ENCODE measurements at places on chromosomes 2 and 18.

DNA sequence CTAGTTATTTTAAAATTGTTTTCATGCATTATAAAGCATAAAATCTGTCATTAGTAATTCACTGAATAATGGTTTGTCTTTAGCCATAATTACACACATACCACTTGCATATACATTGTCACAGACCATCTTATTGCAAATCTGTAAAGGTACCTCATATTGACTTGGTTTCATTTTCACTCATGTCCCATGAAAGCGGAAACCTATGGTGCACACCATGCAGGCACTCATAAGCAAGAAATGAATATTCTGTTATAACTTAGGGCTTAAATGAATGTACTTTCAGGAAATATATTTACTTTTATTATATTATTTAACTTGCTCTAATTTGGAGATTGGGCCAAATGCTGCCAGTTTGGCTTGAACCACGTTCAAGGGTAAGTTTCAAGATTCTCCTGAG lies 29.2 kb upstream of the STK17B start:
- DNase-seq: no peak

DNA sequence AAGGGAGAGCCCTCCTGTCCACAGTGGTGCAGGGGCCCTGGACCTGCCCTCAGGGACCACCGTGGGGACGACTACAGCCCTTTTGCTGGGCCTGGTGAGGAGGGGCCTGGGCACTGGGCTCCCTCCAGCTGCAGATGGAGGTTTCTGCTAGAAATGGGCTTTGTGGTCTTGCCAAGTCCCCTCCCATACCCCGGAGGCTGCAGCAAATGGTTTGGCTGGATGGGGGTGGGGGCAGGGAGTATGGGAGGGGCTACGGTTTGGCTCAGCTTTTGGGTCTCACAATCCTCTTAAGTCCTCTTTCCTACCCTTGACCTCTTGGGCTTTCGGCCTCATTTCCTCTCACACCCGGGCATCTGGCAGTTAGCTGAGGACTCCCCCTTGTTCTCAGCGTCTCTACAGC lies 21.7 kb downstream of the TET3 start:
- DNase-seq: no peak

GRCh38 chr2:98579926-98580325 lies 28.4 kb downstream of the COA5 start:
- no peak for DNase-seq

DNA sequence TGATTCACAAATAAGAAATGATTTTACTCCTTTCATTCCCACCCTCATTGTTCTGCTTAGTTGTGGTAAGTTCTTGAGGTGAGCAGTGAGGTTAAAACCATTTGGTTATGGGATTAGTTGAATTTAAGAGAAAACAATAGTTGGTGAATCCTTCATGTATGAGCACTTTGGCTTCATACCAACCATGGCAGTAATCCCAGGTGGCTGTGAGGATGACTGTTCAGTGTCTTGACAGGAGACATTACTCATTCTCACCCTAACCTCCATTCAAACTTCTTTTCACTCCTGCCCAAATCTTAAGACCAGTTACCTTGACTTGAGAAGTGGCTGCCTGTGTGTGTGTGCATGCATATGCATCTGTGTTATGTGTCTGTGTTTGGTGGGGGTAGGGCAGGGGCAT lies 143.1 kb downstream of the SETBP1 start:
- DNase-seq: no peak

- DNase-seq: no peak
Observed at GRCh38 chr2:47512581-47513083, 109.7 kb downstream of the MSH2 start.

DNA sequence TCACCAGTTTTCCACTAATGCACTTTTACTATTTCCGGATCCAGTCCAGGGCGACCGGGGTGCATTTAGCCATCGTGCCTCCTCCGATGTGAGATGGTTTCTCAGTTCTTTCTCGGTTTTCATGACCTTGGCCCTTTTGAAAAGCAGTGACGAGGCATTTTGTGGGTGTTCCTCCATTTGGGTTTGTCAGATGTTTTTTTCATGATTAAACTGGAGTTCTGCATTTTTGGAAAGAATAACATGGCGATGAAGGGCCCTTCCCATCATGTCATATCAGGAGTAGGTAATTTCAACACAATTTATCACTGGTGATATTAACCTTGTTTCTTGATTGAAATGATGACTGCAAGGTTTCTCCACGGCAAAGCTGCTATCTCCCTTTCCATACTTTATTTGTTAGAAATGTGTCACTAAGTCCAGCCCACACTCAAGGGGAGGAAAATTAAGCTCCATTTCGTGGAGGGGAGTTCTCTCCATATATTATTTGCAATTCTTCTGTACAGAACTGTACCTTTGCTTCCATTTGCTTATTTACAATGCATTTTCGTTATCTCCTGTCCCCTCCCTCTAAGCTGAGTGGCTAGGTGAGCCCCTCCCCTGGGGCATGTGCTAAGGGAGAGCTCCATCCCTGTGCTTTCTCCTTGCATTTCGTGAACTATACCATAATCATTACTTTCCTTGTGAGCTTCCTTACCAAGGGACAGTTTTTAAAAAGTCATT lies 8.9 kb upstream of the KLF11 start:
- DNase-seq: no peak

DNA sequence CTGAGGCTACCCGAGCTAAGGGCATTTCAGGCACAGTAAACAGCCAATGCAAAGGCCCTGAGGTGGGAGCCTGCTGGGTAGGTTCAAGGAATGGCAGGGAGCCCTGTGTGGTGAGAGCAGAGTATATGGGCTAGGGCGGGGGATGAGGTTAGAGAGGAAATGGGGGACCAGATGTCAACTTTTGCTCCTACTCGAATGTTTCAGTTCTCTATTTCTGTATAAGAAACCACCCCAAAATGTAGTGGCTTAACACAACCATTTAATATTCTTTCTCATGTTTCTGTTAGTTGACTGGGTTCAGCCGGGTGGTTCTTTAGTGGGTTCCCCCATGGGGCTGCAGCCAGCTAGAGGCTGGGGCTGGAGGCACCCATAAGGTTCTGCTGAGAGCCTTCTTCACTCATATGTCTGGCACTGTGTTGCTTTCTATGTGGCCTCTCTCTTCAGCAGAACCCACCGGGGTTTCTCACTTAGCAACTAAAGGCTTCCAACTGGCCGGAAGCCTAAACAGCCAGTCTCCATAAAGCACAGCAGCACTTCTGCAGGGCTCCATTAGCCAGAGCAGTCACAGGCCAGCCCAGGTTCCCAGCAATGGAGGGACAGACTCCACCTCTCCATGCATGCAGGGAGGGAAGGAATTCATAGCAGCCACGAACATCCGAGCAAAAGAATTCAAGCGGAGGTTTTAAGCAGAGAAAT lies 5.6 kb upstream of the ATOH8 start:
- no peak for DNase-seq

DNA sequence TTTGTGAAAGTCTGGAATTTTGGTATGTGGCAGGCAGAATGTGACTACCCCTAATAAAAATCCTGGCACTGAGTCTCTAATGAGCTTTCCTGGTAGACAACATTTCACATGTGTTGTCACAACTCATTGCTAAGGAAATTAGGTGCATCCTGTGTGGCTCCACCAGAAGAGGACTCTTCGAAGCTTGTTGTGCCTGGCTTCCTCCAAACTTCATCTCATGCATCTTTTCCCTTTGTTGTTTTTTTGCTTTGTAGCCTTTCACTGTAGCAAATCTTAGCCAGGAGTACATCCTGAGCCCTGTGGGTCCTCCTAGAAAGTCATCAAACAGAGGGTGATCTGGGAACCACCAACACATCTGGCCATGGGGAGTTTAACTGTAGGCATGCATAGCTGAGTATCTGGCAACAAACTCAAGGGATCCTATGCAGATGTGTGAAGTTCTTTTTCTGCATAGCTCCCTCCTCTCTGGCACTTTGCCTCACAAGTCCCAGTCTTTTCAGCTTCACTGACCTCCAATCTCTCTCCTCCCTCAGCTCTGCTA lies 42.1 kb upstream of the SERTAD2 start:
- no peak for DNase-seq

DNA sequence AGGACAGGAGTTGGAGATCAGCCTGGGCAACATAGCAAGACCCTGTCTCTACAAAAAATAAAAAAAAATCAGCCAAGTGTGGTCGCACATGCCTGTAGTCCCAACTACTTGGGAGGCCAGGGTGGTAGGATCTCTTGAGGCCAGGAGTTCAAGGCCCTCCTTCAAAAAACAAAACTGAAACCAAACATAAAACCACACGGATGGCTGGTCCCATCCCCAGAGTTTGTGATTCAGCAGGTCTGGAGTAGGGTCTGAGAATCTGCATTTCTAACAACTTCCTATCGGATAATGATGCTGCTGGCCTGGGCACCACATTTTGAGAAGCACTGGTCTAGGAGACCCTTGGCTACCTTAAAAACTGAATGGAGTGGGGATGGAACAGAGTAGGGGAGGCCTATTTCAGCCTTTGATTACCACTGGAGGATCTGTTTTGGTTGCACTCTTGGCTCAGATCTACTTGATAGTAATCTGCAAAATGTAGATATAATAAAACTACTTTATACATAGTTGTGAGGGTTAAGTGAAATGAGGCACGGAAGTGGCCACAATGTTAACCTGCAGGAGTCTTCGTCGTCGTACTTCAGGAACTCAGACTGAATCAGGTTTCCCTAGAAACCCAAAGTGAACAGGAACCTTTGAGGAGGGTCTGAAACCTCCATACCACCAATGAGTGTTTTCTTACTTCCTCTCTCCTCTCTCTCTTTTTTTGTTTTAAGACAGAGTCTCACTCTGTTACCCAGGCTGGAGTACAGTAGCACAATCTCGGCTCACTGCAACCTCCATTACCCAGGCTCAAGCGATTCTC lies 25.5 kb upstream of the NFE2L2 start:
- DNase-seq: no peak

- no peak for DNase-seq
Observed at GRCh38 chr2:188322569-188323551, 31.2 kb downstream of the GULP1 start.

- no peak for DNase-seq
Observed at GRCh38 chr2:11930211-11930761, 183.9 kb downstream of the LPIN1 start.

DNA sequence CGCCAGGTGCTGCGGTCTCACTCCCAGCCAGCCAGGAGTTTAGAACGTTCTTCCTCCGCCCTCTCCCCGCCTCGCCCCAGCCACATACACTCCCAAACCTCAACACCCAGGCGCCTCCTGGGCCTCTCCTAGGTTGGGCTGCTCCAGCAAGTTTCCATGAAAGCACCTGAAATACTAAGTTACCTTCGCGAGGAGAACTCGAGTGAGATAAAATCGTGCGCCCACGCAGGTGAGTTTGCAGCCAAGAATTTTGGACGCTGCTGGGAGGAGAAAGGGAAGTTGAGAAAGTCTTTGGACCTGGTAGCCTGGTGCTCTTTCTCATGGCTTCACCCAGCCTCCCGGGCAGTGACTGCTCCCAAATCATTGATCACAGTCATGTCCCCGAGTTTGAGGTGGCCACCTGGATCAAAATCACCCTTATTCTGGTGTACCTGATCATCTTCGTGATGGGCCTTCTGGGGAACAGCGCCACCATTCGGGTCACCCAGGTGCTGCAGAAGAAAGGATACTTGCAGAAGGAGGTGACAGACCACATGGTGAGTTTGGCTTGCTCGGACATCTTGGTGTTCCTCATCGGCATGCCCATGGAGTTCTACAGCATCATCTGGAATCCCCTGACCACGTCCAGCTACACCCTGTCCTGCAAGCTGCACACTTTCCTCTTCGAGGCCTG lies at the start of gene GPR39:
TSS of gene GPR39 (plus strand) at position 83 of the 673 bp plus-strand sequence.
- no peak for DNase-seq

DNA sequence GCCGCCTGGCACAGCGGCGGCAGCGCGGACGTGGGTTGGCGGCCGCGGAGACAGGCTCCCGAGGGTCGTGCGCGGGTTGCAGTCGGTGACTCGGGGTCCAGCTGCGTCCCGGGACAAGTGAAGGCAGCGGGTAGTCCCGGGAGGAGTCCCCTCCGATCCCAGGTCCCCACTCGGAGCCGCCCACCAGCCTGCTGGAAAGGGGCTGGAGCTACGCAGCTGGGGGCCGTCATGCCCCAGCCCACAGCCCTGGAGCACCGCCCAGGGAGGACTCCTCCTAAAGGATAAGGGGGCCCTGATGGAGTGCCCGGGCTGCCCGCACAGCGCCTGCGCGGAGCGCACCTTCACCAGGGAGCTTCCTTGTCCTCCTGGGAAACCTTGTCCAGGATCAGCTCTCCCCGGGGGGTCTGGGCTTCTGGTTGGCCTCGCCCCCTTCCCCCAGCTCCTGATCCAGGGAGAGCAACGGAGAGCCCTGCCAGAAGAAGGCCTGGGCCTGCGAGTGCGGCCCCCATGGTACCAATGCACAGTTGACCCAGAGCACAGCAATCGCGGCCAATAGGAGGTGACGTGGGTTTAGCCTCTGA lies 25.9 kb upstream of the ALPP start:
- no peak for DNase-seq

GRCh38 chr2:241271706-241272302 lies 43.7 kb downstream of the HDLBP start:
- peak; percentile 18 for DNase-seq

- peak; percentile 27 for DNase-seq
Observed at GRCh38 chr2:202032846-202033316, 774 bp upstream of the FZD7 start.

GRCh38 chr2:160325418-160325817 lies 125.3 kb upstream of the ITGB6 start:
- no peak for DNase-seq

- DNase-seq: no peak
Observed at GRCh38 chr2:27955384-27956161, 65.0 kb downstream of the BABAM2 start.

DNA sequence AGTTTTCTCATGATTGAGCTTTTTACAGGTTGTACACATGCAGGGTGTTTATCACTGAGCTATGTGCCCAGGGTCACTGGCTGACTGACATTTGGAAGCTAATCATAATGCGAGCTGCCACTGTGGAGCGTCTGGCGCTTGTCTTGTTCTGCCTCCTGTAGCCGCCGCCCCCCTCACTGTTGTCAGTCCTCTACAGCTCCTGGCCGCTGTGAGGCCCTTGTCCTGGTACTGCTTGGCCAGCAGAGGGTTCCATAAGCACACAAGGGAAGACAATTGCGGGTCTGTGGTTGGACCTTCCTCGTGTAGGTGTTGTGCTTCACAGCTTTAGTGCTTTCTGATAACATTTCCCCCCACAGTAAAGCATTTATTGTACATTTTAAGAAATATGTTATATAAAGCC lies 105.6 kb upstream of the LDLRAD4 start:
- DNase-seq: no peak

DNA sequence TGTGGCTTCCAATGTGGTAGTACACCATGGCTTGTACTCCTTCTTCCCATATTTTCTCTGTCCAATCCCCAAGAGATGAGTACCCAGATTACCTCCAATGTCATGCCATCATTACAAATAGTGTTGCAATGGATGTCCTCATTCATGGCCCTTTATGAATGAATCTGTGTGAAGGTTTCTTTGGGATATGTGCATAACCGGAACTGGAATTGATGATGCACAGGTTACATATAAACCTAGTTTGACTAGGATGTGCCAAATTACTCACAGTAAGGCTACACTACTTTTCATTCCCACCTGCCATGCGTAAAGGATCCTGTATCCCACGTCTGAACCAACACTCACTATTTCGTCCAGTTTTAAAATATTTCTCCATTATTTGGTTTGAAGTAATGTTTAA lies 173.9 kb upstream of the CXCR4 start:
- no peak for DNase-seq

Data from memory B cell (primary cell).